ENCODE measurements at places on chromosomes 6 and 20. TPM values are rescaled to one million over a fixed set of nuclear protein-coding genes. Genes with fewer than 3 reads are reported as not detected.
A peak's percentile ranks its signal among the peaks of the same experiment; 100 is the strongest.

The MUCL3 gene
- 0.22 TPM for polyA plus RNA-seq

The LY6G5C gene
- 2.1 TPM for polyA plus RNA-seq

The NDUFAF4 gene
- 9.9 TPM for polyA plus RNA-seq

DNA sequence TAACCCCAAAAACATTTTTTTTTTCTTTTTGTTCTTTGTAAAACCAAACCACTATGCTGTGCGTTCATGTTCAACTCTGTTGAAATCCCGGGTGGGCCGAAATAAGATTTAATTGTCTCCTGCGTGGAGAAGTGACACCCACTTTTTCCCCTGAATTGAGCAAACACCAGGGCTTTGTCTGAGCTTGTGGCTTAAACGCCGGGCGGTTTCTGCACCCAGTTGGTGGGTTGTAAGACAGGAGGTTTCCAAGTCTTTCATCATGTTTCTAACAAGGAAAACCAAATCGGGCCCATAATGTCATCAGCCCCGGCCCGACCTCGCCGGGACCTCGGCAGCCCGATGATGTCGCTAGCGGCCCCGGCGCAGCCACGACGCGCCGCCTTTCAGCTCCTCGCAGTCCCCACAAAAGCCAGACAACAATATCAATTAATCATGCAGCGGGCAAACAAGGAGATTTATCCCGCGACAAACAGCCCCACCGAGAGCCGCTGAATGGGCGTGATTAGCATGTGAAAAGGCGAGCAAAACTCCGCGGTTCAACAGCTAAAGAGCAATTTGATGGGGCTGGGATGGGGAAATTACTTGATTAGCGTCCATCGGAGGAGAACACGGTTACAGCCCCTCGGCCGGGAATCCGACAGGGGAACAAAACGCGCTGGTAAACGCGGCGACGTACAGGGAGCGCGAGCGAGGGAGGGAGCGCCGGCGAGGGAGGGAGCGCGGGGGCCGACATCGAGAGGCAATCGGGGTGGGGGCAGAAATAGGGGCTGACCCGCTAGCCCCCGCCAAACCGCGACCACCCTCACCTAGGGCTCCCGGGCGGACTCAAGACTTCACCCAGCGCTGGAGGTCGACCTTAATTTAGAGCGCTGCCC is 5.3 kb downstream of the LINC00237 start:
- DNase-seq: peak; percentile 60

The GNAS-AS1 gene
- polyA plus RNA-seq: 5.4 TPM

DNA sequence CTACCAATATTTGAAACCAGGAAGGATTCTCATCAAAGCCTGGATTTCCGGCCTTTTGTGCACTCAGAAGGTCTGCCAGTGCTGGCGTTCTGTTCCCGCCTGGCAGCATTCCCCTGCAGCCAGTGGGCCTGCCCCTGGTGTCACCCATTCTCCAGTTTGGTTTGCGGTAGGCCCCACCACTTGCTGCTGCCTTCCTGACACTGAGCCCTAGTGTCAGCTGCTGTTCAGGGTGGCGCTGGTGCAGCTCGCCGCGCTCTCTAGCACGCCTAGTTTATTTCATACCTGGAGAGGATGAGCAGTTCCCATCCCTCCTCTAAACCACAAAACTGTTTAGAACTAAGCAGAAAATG is 9.5 kb downstream of the NPEPL1 start:
- DNase-seq: no peak

The SLC22A1 gene
- 0.12 TPM for polyA plus RNA-seq

- no peak for DNase-seq
Measured at GRCh38 chr6:24004062-24004461, 122.0 kb upstream of the NRSN1 start.

DNA sequence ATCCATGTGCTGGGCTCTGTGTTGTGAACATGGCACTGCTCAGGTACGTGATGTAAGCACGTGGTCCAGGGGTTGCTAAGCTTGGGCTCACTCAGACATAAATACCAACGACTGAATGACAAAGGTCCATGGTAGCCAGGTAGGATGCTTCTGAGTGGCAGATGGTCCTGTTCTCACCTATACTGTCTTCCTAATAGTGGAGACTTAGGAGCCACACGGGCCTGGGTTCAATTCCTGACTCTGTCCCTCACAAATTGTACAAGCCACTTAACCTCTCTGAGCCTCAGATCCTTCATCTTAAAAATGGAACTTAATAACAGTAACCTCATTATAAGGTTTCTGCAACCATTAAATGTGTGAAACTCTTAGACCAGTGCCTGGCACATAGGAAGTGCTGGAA is 6.8 kb downstream of the GCM2 start:
- DNase-seq: no peak

All from H1 (cell line).